ENCODE measurements at places on chromosomes 13 and 19. TPM values are rescaled to one million over a fixed set of nuclear protein-coding genes. Genes with fewer than 3 reads are reported as not detected.

The SAFB gene
- 202 TPM for total RNA-seq

GRCh38 chr13:113877149-113877990 lies 13.5 kb upstream of the GAS6 start:
- no peak overlapping the region for H3K4me3 ChIP-seq
- DNase-seq: no peak
- H3K4me1 ChIP-seq: peaks cover 14% of the 10 kb centered on the region
- no peaks in the 10 kb centered on the region for H3K27me3 ChIP-seq
- no peak overlapping the region for H3K27ac ChIP-seq

DNA sequence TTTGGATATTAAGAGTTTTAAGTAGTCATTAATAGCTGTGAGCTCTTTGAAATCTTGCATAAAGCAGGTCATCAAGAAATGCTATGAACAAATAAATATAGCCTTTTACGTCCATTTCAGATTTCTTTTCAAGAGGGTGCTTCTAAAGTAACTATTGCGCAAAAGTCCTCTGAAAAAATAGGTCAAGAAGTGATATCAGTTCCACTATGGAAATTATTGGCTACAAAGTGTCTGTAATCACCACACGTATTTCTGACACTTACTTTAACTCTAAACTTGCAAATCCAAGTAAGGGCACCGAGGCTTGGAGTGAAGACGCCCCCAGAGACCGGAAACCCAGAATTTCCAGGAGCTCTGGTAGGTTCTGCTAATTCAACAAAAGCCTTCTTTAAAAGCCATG lies 44.9 kb upstream of the STARD13 start:
- H3K4me1 ChIP-seq: no peaks in the 10 kb centered on the region
- no peak overlapping the region for H3K27ac ChIP-seq
- H3K4me3 ChIP-seq: no peak overlapping the region
- H3K27me3 ChIP-seq: no peaks in the 10 kb centered on the region
- no peaks in the 10 kb centered on the region for H3K36me3 ChIP-seq

GRCh38 chr19:2796659-2797266 lies 11.5 kb downstream of the THOP1 start:
- no peak overlapping the region for H3K4me3 ChIP-seq
- peaks cover 4% of the 10 kb centered on the region for H3K36me3 ChIP-seq
- DNase-seq: no peak
- no peaks in the 10 kb centered on the region for H3K4me1 ChIP-seq
- H3K27me3 ChIP-seq: no peaks in the 10 kb centered on the region

DNA sequence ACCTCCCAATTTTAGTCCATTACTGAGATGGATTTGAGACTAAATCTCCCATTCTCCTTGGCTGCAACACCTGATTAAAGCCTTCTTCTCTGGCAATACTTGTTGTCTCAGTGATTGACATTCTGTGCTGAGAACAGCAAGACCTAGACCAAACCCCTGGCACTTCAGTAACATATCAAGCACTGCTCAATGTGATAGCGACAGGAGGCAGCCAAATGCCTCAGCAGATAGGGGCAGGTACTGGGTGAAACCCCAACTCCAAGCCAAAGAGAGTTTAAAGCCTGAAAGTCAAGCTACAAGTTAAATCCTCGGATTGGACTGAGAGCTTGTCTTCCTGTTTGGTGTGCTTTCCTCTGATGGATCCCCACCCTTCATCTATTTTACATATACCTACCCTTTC lies 52.7 kb downstream of the STARD13 start:
- DNase-seq: no peak
- no peaks in the 10 kb centered on the region for H3K27me3 ChIP-seq
- no peaks in the 10 kb centered on the region for H3K36me3 ChIP-seq
- H3K4me3 ChIP-seq: no peak overlapping the region
- H3K27ac ChIP-seq: no peak overlapping the region

The KIRREL2 gene
- not detected for total RNA-seq

The LRRC63 gene
- 0.49 TPM for total RNA-seq

The WDR88 gene
- 0.58 TPM for total RNA-seq

The CCL25 gene
- not detected for total RNA-seq

- no peaks in the 10 kb centered on the region for H3K36me3 ChIP-seq
- peaks cover 5% of the 10 kb centered on the region for H3K4me1 ChIP-seq
- no peak for DNase-seq
- H3K27me3 ChIP-seq: no peaks in the 10 kb centered on the region
- H3K27ac ChIP-seq: no peak overlapping the region
- no peak overlapping the region for H3K4me3 ChIP-seq
Observed at GRCh38 chr13:60158321-60158801, 5.4 kb downstream of the DIAPH3 start.

The CYP4F8 gene
- total RNA-seq: not detected

- no peak for DNase-seq
- no peaks in the 10 kb centered on the region for H3K4me1 ChIP-seq
- H3K4me3 ChIP-seq: no peak overlapping the region
- H3K27ac ChIP-seq: no peak overlapping the region
Observed at GRCh38 chr13:108889324-108889984, 260.0 kb downstream of the MYO16 start.

The AP1M2 gene
- total RNA-seq: not detected

- no peak for DNase-seq
- no peak overlapping the region for H3K4me3 ChIP-seq
- no peak overlapping the region for H3K27ac ChIP-seq
- H3K4me1 ChIP-seq: peaks cover 7% of the 10 kb centered on the region
Observed at GRCh38 chr19:3543150-3544057, 4.4 kb downstream of the TEKTIP1 start.

GRCh38 chr19:19315444-19315843 lies 4.9 kb downstream of the SUGP1 start:
- H3K4me3 ChIP-seq: no peak overlapping the region
- no peaks in the 10 kb centered on the region for H3K27me3 ChIP-seq

- H3K4me3 ChIP-seq: no peak overlapping the region
- no peak for DNase-seq
- no peaks in the 10 kb centered on the region for H3K36me3 ChIP-seq
- H3K4me1 ChIP-seq: no peaks in the 10 kb centered on the region
- H3K27ac ChIP-seq: no peak overlapping the region
- no peaks in the 10 kb centered on the region for H3K27me3 ChIP-seq
Observed at GRCh38 chr13:43356567-43356966, 333.2 kb downstream of the DNAJC15 start.

GRCh38 chr19:13621413-13621812 lies 115.1 kb upstream of the CACNA1A start:
- H3K27me3 ChIP-seq: peaks cover 14% of the 10 kb centered on the region
- no peak for DNase-seq
- no peaks in the 10 kb centered on the region for H3K36me3 ChIP-seq
- no peak overlapping the region for H3K27ac ChIP-seq
- H3K4me1 ChIP-seq: no peaks in the 10 kb centered on the region

The GPR4 gene
- not detected for total RNA-seq

DNA sequence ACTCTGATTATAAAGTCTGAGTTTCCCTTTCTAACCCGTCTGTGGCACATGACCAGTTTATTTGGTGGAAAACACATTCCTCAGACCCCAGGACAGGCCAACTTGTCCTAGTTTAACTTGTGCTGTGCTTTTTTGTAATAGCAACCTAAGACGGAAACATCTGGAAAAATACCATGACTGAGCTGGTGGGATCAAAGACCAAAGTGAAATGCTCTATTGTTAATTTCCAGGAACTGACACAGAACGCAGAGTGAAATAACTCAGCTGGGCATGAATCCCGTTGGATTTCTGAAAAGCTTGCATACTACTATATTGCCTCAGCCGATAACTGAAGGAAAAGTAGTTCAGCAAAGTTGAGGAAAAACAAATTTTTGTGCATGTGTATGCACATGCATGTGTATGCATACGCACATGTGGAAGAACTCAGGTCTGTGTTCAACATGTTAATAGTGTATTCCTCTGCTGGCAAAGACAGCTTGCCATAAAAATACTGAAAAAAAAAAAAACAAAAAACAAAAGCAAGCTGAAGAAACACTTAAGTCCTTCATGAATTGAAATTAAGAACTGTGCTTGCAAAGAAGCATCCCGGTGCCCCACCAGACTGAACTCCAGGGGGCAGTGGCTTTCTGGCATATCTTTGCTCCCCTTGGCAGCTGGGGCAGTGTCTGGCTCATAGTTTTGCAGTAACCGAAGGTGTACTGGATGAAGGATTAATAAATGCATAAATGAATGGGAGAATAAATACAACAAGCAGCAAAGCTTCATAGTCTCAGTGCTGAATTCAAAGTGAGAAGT lies 187.8 kb downstream of the LHFPL6 start:
- H3K27ac ChIP-seq: no peak overlapping the region
- DNase-seq: no peak
- H3K4me1 ChIP-seq: no peaks in the 10 kb centered on the region
- no peak overlapping the region for H3K4me3 ChIP-seq

DNA sequence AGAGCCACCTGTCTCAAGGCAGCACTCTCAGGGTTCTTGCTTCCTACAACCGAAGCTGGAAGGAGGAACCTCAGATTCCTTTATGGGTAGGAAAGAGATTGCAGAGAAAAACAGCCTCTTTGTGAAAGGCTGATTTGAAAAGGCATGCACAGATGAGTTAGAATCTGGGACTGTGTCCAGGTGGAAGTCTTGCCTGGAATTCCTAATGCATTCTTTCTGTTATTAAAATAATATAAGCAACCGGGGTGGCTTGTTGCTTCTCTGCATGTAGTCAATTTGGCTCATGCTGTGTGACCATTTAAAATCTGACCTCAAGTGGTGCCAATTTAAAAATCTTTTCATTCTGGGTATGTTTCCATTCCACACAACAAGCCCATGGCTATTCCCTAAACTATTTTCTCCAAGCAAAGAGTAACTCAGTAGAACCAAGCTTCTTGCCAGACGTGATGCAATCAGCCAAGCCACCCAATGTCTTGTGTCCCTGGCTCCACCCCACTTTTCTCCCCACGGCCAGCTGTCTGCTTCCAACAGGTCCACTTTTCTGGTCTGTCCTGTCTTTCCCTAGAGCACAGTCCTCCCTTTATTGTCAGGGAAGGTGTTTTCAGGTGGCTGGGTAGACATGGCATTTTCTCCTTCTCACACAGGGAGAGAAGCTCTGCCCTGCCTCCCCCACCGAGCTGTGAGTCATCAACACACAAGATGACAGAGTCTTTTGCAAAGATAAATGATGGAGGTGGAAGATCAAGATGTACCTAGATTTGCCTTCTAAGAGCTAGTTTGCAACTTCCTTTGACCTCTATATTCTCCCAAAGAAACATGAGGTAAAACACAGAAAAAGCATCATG lies 394.3 kb downstream of the FOXO1 start:
- H3K36me3 ChIP-seq: no peaks in the 10 kb centered on the region
- H3K27me3 ChIP-seq: no peaks in the 10 kb centered on the region
- peaks cover 26% of the 10 kb centered on the region for H3K4me1 ChIP-seq
- H3K27ac ChIP-seq: no peak overlapping the region
- DNase-seq: no peak
- H3K4me3 ChIP-seq: no peak overlapping the region

DNA sequence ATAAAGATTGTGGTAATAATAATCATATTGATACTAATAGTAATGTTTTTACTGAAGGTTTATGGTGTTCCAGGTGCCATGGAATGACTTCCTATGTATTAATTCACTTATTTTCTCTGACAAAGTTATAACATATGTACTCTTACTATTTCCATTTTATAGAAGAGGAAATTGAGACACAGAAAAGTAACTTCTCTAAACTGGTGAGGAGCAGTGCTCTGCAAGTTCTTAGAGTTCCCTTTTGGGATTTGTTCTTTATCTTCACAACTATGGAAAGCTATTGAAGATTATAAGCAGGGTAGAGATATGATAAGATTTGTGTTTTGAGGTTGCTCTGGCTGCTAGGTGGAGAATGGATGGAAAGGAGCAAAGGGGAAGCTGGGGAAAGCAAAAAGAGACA lies 83.9 kb upstream of the OLFM4 start:
- H3K27me3 ChIP-seq: no peaks in the 10 kb centered on the region
- H3K4me3 ChIP-seq: no peak overlapping the region
- H3K27ac ChIP-seq: no peak overlapping the region
- no peak for DNase-seq

The CEACAM5 gene
- total RNA-seq: not detected

DNA sequence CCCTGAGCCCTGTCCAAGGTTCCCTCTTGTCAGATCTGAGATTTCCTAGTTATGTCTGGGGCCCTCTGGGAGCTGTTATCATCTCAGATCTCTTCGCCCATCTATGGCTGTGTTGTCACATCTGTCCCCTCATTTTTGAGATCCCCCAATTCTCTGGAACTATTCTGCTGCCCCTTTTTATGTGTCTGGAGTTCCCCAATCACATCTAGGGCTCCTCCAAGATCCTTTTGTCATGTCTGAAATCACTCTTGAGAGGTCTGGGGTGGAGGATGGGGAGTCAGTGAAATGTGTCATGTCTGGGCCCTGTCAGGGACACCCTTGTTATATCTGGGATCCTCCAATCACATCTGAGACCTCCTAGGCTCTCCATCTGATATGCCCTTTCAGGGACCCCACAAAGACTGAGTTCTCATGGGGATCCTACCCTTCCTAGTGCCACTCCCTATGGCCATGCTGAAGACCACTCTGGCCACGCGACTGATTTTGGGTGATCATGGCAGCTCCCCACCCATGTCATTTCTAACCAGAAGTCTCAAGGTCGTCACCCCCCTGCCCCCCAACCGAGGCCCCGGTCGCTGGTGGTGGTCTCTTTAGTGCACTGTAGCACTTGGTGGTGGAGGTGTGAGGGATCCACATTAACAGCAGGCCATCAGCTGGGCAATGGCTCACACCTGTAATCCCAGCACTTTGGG lies 3.8 kb upstream of the MYBPC2 start:
- no peak overlapping the region for H3K27ac ChIP-seq
- H3K27me3 ChIP-seq: no peaks in the 10 kb centered on the region
- no peak for DNase-seq
- no peak overlapping the region for H3K4me3 ChIP-seq
- H3K36me3 ChIP-seq: no peaks in the 10 kb centered on the region
- H3K4me1 ChIP-seq: peaks cover 13% of the 10 kb centered on the region

The PSG6 gene
- not detected for total RNA-seq

The CACNG7 gene
- not detected for total RNA-seq

DNA sequence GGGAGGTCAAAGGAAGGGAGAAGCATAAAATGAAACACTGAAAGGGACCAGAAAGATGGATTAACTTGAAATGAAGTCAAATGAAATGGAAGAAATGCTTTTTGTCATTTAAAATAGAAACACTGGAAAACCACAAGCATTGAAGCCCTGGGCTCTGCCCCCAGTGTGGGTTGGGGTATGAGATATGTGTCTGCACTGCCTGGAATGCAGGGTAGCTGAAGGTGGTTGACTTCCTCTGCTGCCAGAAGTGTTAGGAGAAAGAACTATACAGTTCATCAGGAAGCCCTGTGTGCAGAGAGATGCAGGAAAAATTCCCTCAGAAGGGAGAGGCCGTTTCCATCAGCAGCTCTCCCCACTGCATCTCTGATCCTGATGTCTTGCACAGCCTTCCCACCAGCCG lies 69.2 kb downstream of the DHRS12 start:
- H3K4me1 ChIP-seq: peaks cover 15% of the 10 kb centered on the region
- no peak overlapping the region for H3K4me3 ChIP-seq
- H3K27ac ChIP-seq: no peak overlapping the region
- DNase-seq: no peak

The INAFM1 gene
- total RNA-seq: 15.1 TPM
